ENCODE measurements at places on chromosomes 11 and 22. TPM values are rescaled to one million over a fixed set of nuclear protein-coding genes. Genes with fewer than 3 reads are reported as not detected.

DNA sequence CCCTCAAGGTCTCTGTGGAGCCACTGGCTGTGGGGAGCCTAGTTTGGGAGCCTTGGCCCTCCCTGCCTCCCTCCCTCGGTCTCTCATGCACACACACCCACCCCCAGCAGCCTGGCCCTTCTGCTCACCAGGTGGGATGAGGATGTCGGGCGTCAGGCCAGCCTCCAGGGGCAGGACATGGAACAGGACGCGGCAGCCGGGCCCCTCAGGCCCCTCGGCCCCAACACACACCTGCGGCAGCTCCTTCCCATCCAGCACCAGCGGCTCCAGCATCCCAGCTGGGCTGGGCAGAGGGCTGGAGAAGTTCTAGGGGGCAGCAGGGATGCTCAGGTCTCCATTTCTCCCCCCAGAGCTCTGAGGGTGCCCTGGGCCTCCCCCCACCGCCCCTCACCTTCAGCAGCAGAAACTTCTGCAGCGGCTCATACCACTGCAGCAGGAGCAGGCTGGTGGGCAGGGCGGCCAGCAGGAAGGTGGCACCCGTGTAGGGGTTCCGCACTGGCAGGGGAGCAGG, 11.2 kb downstream of the MAP4K2 start:
- no peak for DNase-seq
- H3K27me3 ChIP-seq: no peaks in the 10 kb centered on the region
- no peaks in the 10 kb centered on the region for H3K4me1 ChIP-seq
- no peaks in the 10 kb centered on the region for H3K36me3 ChIP-seq
- no peak overlapping the region for H3K4me3 ChIP-seq

Gene ACRV1
- not detected for total RNA-seq

Gene UPK2
- total RNA-seq: not detected

DNA sequence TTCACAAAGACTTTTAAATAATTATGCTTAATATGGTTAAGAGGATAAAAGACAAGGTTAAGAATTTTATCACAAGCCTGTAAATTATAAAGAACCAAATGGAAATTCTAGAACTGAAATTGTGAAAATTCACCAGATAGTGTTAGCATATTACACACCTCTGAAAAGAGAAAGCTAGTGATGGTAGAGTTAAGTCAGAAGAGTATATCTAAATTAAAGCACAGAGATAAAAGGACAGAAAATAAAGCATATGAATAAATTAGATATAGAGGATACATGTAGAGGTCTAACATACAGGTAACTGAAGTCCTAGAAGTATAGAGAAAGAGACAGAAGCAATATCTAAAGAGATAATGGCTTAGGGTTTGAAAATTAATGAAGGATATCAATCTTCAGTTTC, 4.2 kb upstream of the CLTCL1 start:
- no peaks in the 10 kb centered on the region for H3K36me3 ChIP-seq
- peaks cover 10% of the 10 kb centered on the region for H3K4me1 ChIP-seq
- DNase-seq: no peak
- H3K4me3 ChIP-seq: no peak overlapping the region
- H3K27me3 ChIP-seq: no peaks in the 10 kb centered on the region
- H3K27ac ChIP-seq: no peak overlapping the region

DNA sequence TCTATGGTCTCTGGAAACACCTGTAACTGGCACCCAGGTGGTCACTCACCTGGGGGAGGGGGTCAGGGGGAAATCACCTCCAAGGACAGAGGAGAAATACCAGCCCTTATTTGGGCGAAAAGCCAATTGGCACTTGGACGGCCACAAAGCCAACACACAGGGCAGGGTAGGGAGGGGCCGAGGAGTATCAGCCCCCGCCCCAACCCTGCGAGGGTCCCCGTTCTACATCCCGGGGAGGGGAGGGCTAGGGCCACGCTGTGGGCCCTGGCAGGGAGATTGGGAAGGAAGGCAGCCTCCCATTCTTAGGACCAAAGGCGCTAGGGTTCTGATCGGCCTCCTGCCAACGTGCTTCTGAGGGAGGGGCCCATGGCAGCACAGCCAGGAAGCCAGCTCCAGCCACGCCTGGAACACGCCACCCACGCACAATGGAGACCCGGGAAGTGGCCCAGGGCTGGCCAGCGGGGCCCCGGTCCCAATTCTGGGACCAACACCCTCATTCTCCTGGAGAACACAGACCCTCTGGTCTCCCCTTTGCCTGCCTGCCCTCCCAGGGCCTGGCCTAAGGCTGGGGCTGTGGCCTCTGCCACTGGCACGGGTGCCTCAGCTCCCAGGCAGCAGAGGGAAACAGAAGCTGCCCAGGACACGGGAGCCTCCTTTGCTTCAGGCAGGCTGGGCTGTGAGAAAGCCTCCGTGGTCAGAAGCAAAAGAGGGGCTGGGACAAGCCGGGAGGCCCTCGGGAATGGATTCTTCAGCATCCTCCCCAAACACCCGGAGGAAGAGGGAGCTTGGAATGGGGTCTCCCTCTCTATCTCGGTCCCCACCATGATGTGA, 7.4 kb downstream of the CBX6 start:
- H3K4me3 ChIP-seq: no peak overlapping the region
- H3K27me3 ChIP-seq: no peaks in the 10 kb centered on the region
- no peaks in the 10 kb centered on the region for H3K36me3 ChIP-seq
- H3K4me1 ChIP-seq: peaks cover 14% of the 10 kb centered on the region
- H3K27ac ChIP-seq: peak overlapping the region; percentile 66

Gene GLYATL1
- 0.61 TPM for total RNA-seq

DNA sequence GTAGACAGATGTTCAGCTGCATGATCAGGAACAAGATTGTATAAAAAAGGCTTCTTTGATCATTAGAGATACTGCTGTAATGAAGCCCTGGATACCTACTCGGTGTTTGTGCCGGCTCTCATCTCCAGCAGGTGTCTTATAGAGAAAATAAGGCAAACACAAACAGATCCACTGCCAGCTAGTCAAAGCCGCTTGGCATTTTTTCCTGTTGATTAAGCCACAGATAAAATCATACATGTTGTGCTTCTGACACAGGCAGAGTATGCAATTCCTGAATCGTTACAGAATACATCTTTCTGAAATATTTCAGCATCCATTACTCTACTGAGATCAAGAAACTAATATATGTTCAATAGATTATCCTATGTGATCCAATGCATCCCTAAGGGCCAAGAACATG, 206.9 kb downstream of the CADM1 start:
- no peaks in the 10 kb centered on the region for H3K36me3 ChIP-seq
- H3K4me1 ChIP-seq: no peaks in the 10 kb centered on the region
- no peak overlapping the region for H3K4me3 ChIP-seq
- no peaks in the 10 kb centered on the region for H3K27me3 ChIP-seq
- no peak for DNase-seq

- DNase-seq: no peak
- H3K4me3 ChIP-seq: no peak overlapping the region
- no peaks in the 10 kb centered on the region for H3K36me3 ChIP-seq
- no peaks in the 10 kb centered on the region for H3K27me3 ChIP-seq
Observed at GRCh38 chr11:95255251-95256145, 24.5 kb upstream of the SESN3 start.

- no peaks in the 10 kb centered on the region for H3K27me3 ChIP-seq
Observed at GRCh38 chr11:24779791-24780190, 282.9 kb downstream of the LUZP2 start.

- no peak overlapping the region for H3K27ac ChIP-seq
- no peak overlapping the region for H3K4me3 ChIP-seq
- peak; percentile 31 for DNase-seq
- no peaks in the 10 kb centered on the region for H3K36me3 ChIP-seq
- peaks cover 15% of the 10 kb centered on the region for H3K4me1 ChIP-seq
Observed at GRCh38 chr11:48093795-48094642, 113.7 kb downstream of the PTPRJ start.

DNA sequence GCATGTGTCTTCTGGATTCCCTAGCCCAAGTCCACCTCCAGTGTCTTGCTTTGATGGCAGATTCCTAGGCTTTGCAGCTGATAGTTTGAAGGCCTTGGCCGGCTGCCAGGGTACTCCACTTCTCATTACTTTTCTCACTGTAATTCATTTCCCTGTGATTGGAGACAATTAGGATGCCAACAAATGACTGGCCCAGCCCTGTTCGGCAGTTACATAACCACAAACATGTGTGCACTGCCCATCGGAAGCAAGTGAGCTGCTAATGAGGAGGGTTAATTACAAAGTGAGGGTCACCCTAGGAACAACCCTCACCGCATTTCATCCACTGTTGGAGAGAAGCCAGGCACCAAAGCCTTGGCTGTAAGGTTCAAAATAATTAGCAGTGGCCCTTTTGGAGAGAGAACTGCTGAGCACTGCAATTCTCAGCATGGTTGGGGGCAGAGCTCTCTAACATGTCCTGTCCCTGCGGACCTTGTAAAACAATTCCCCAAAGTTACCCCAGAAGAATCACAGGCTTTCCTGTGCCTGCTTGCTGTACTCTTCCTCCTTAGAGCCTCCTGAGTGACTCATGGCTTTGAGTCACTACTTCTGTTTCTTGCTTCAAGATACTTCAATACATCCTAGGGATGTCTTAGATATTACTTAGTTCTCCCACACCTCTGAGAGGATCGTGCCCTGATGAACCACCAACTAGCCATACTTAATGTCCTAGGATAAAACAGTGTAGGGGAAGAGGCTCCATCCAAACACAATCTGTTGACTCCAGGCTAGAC, 109.7 kb upstream of the GALNT18 start:
- no peak overlapping the region for H3K4me3 ChIP-seq
- H3K36me3 ChIP-seq: no peaks in the 10 kb centered on the region
- no peaks in the 10 kb centered on the region for H3K27me3 ChIP-seq
- H3K27ac ChIP-seq: no peak overlapping the region

Gene DEUP1
- total RNA-seq: 0.16 TPM

DNA sequence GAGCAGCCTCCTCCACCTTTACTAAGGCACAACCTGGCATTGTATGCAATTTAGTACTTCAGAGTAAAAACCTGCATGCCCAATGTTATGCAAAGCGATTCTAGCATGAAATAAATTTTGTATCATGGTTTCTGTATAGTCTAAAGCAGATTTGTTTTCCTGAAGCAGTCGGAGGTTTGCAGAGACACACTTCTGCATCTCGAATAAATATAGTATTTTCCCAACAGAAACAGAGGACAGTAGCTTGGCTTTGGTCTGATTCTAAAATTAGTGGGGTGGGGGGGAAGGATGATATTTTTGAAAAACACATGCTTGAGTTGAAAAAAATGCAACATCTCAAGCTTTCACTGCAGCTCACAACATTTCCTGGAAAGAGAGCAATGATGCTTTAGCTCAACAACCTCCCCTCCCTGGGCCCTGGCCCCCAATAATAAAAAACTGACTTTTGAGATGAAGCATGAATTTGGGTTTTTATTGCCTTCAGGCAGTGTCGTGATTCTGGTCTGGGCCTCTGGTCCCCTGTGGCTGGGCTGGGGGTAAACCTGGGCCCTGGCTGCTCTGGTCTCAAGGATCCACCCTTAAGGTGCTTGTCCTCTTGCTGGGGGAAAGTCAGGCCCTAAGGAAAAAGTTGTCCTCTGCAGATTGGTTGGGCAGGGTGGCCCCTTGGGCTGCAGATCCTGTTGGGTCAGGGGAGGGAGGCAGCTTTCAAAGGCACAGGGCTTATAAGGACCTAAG, 48.2 kb downstream of the KCNC1 start:
- no peak overlapping the region for H3K4me3 ChIP-seq
- no peaks in the 10 kb centered on the region for H3K36me3 ChIP-seq
- H3K27ac ChIP-seq: no peak overlapping the region
- no peak for DNase-seq
- H3K27me3 ChIP-seq: no peaks in the 10 kb centered on the region

Gene RIBC2
- total RNA-seq: 0.23 TPM

- peaks cover 10% of the 10 kb centered on the region for H3K4me1 ChIP-seq
- no peak overlapping the region for H3K4me3 ChIP-seq
- no peaks in the 10 kb centered on the region for H3K27me3 ChIP-seq
- no peaks in the 10 kb centered on the region for H3K36me3 ChIP-seq
- DNase-seq: no peak
Observed at GRCh38 chr11:106473089-106473722, 395.7 kb downstream of the AASDHPPT start.

GRCh38 chr11:91998481-91998880, 226.1 kb upstream of the FAT3 start:
- no peaks in the 10 kb centered on the region for H3K36me3 ChIP-seq
- no peaks in the 10 kb centered on the region for H3K27me3 ChIP-seq
- no peak for DNase-seq
- H3K4me1 ChIP-seq: no peaks in the 10 kb centered on the region
- no peak overlapping the region for H3K27ac ChIP-seq
- H3K4me3 ChIP-seq: no peak overlapping the region

Gene SLC5A4
- total RNA-seq: 0.69 TPM

- H3K4me3 ChIP-seq: no peak overlapping the region
- no peaks in the 10 kb centered on the region for H3K4me1 ChIP-seq
- H3K27ac ChIP-seq: no peak overlapping the region
- no peak for DNase-seq
- H3K36me3 ChIP-seq: no peaks in the 10 kb centered on the region
Observed at GRCh38 chr11:113632981-113633380, 73.1 kb downstream of the TMPRSS5 start.

DNA sequence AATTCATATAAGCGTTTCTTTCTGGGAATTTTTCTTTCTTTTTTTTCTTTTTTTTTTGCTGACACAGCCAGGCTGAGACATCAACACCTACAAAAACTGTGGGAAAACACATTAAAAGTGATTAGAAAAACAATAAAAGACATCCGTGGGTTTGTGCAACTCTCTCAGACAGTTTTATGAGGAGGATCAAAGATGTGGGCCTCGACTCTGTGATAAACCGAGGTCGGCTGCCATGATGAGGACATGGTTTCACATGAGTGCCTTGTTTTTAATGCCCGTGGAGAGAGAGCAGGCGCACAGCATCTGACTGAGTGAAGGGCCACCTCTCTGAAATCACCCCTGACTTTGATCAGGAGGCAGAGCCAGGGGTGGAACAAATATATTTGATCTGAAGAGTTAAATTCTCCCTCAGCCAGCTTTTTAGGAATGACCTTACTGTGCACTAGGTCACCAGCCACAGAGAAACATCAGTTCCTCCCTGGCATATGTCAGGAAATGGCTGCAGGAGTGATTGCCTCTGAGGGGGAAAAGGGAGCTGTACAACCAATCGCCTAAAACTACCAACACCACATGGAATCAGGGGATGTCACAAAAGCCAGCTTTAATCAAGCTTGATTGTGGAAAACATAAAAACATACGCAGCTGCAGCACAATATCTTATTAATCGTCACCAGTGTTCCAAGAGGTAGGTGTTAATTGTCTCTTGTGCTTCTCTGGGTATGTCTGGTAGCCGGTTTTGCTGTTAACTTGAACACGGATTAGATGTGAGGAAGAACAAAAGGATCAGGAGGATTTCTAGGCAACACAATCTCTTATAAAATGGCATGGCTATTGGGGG, 164.7 kb downstream of the MAML2 start:
- no peaks in the 10 kb centered on the region for H3K27me3 ChIP-seq
- no peaks in the 10 kb centered on the region for H3K36me3 ChIP-seq
- no peak overlapping the region for H3K4me3 ChIP-seq
- no peak for DNase-seq

GRCh38 chr22:29946220-29946619, 63.2 kb downstream of the MTMR3 start:
- no peaks in the 10 kb centered on the region for H3K27me3 ChIP-seq
- H3K27ac ChIP-seq: no peak overlapping the region
- H3K4me3 ChIP-seq: no peak overlapping the region
- H3K36me3 ChIP-seq: no peaks in the 10 kb centered on the region
- H3K4me1 ChIP-seq: peaks cover 28% of the 10 kb centered on the region

GRCh38 chr11:95375886-95376285, 144.9 kb upstream of the SESN3 start:
- H3K4me1 ChIP-seq: no peaks in the 10 kb centered on the region
- no peaks in the 10 kb centered on the region for H3K27me3 ChIP-seq
- no peaks in the 10 kb centered on the region for H3K36me3 ChIP-seq
- no peak overlapping the region for H3K4me3 ChIP-seq
- no peak overlapping the region for H3K27ac ChIP-seq
- DNase-seq: no peak
